CD4-positive, alpha-beta T cell treated with Interleukin-4 for 1 hour (primary cell): ENCODE measurements at places on chromosomes 5 and 9.

- DNase-seq: no peak
These were observed 3.5 kb upstream of the CNTFR start for GRCh38 chr9:34592895-34593601.

DNA sequence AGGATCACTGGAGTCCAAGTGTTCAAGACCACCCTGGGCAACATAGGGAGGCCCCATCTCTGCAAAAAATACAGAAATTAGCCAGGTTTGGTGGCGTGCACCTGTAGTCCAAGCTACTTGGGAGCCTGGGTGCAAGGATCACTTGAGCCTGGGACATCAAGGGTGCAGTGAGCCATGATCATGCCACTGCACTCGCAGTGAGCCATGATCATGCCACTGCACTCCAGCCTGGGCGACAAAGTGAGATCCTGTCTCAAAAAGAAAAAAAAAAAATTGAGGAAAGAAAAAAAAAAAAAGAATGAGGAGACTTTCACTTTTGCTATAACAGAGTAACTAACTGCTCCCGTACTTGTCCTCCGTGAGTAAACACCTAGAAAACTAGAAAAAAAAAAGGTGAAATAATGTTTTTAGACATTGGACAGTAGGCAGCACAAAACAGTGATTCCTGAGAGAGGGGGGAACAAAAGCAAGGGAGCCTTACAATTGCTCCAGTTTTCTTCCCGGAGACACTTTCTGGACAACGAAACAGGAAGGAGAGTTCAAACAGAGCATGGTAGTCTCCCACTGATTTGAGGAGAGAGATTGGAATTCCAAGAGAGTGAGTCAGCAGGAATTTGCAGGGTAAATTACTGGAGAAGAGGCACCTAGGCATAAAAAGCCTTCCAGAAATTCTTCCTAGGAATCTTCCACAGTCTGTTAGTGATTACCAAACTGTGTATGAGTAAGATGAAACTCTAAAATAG lies 6.9 kb upstream of the ZBTB5 start:
- DNase-seq: no peak

DNA sequence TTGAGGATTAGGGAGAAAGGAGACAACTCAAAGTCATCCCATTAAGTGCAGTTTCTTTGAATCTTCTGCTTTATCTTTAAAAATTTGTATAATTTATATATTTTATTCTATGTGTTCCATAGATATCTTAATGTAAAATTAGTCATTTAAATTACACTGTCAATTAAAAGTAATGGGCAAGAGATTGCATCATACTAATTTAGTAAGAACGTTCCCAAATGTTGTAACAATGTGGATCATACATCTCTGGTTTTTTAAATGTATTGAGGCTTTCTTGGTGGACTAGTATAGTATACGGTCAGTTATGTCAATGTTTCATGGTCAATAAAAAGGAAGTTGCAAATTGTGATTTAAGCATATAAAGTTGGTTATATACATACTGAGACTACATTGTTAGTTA lies 6.2 kb downstream of the TSLP start:
- no peak for DNase-seq

GRCh38 chr9:97703437-97704344 lies 6.6 kb upstream of the XPA start:
- no peak for DNase-seq

GRCh38 chr5:159819591-159820411 lies 96.5 kb upstream of the ADRA1B start:
- no peak for DNase-seq

GRCh38 chr9:84374516-84374915 lies 34.0 kb upstream of the SLC28A3 start:
- no peak for DNase-seq

GRCh38 chr5:177357459-177358351 lies at the start of gene RGS14:
RGS14 (plus strand) TSS chr5:177357924; CDS start chr5:177358025, 101 bp downstream.
- DNase-seq: peak; percentile 89

GRCh38 chr5:132411304-132412013 lies 41.9 kb downstream of the SLC22A5 start:
- no peak for DNase-seq
